ENCODE measurements at places on chromosomes 6 and 20. TPM values are rescaled to one million over a fixed set of nuclear protein-coding genes. Genes with fewer than 3 reads are reported as not detected.

ACAT2 gene
- total RNA-seq, result 110 TPM

NKAPL gene
- not detected for total RNA-seq

RIN2 gene
- total RNA-seq, result 10.6 TPM

PIGT gene
- total RNA-seq, result 51.3 TPM

KCNQ2 gene
- total RNA-seq, result 0.17 TPM

C6orf15 gene
- not detected for total RNA-seq

GTSF1L gene
- total RNA-seq, result not detected

GRCh38 chr6:132063738-132064137 is 112.6 kb upstream of the CCN2 start:
- peak; percentile 82 for DNase-seq

- DNase-seq, result no peak
Observed at GRCh38 chr20:8200220-8200619, 68.2 kb downstream of the PLCB1 start.

DNA sequence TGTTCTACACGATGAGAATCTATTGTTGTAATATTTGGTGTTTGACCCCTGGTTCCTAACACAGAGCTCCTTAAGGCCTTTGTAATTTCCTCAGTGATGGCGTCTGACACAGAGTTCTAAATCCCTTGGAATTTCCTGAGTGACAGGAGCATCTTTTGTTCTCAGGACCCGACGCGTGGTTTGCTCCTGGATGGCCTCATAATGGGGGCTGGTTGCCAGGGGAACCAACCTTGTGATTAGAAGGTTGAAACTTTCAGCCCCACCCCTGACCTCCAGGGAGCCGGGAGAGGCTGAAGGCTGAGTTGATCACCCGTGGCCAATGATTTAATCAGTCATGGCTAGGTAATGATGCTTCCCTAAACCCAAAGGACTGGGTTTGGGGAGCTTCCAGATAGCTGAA is 20.5 kb upstream of the ZNF133 start:
- no peak for DNase-seq

GRCh38 chr20:37850724-37851355 is 52.1 kb upstream of the VSTM2L start:
- no peak for DNase-seq

DNA sequence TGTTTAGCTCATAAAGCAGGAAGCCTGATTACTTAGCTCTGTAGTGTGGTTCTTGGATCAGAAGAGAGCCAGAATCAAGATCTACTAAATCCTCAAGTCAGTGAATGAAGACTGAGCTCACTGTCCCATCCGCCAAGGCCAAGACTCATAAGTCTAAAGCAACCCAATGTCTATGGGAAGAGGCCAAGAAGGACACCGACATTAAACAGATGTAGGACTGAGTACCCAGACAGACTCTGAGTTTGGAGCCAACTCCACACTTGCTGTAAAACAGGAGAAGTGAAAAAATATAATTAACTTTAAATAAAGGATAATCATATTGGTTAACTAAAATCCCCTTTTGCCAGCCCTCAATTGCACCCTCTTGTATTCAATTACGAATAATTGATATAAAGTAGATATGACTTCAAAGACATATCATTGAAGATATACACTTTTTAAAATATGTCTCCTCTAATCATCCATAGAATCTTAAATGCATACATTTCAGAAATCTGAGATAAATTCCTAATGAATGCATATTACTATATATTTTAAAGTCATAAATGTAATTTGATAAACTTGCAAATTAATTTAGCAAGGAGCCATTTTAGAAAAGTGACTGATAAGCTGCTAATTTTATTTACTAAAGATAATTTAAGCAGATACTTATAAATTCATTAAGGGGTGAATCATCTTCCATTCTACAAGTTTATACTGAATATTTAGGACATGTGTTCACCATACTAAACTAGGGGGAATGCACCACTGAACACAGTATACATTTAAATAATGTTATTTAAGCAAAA is 617.0 kb upstream of the ARID1B start:
- DNase-seq, result no peak

GRCh38 chr6:7148100-7148822 is 40.5 kb downstream of the RREB1 start:
- peak; percentile 73 for DNase-seq

DNA sequence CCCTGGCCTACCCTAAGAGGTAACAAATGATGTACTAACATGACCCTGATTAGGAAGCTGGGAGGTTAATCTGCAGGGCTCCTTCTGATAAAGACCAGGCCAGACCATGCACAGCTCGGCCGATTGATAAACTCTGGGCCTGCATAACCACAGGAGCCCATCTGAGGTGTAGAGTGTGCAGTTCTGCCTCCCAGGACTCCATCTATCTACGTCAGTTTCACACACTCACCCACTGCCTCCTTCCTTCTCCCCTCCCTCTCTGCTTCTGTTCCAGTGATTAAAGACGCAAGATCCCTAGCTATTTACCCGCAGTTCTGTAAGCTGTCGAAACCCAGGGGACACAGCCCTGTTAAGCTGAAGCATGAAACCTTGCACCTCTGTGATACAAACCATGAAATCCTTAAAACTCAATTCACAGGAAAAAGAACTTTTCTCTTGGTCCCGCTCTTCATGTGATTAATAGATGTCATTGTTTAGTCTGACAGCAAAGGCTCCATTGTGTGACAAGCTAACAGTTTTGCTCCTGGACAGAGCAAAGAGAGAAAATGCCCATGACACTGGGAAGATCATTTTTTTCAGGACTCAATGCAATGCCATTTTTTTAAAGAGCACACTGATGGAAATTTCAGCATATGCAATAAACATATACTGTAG is 470.6 kb downstream of the MAFB start:
- no peak for DNase-seq

Measured in Daoy (cell line).